Stimulated activated CD4-positive, alpha-beta T cell treated with anti-CD3 and anti-CD28 coated beads, Interleukin-15, amount 100 ng/mL, for 1 hour (primary cell): ENCODE measurements at places on chromosomes 5 and 9.

- DNase-seq = no peak
These were observed 104.1 kb downstream of the TSSK1B start for GRCh38 chr5:113330533-113331208.

DNA sequence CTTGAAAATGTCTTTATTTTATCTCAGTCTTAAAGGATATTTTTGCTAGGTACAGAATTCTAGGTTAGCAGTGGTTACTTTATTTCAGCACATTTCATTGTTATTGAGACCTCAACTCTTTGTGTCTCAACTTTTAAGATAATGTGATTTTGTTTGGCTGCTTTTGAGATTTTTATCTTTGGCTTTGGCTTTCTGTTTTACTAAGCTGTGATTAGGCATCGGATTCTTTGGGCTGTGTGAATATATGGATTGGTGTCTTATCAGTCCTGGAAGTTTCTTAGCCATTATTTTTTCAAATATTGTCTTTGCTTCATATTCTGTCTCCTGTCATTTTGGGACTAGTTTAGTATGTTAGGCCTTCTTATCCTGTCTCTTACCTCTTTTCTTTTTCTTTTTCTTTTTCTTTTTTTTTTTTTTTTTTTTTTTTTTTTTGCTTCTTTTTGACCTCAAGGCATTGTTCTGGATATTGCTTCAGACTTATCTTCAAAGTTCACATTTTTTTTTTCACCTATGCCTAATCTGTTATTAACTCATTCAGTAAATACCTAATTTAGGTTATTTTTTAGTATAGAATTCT lies 20.1 kb upstream of the APC start:
- no peak for DNase-seq

DNA sequence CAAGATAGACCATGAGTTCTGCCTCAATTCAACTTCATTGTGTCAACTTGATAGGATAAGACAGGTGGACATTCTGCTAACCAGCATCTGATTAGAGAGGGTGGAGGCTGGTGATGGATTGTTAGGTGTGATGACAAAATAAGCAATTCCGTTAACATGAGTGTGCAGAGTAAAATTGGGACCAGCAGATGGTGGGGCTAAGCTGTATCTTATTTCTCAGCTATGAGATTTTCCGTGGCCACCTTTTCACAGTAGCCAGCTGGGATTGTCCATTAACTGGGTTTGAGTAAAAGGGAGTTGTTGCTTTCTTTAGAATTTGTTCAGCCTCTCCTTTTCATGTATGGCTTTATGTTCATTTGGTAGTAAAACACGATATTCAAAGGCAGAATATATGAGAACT lies 28.8 kb upstream of the TAL2 start:
- no peak for DNase-seq

DNA sequence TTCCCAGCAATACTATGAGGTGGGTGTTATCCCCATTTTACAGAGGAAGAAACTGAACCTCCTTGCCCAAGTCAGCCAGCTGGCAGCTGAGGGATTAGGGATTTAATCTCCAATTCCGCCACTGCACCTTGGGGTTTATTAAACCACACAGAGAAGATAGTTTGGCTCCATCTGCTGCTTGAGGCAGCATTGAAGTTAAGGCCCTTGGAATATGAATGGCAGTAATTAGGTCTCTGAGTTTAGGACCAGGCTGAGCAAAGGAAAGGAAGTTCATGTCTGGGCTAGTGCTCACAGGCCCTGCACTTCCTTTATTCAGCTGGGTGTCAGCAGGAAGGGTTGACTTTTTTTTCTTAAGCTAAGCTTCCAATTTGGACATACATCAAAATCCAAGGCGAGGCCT lies 86.9 kb upstream of the GDNF start:
- no peak for DNase-seq

- no peak for DNase-seq
These were observed 32.8 kb downstream of the ARPC5L start for GRCh38 chr9:124894741-124895170.

GRCh38 chr9:136754059-136754572 lies 3.9 kb downstream of the LCN8 start:
- no peak for DNase-seq

GRCh38 chr5:52798938-52799337 lies 11.2 kb downstream of the ITGA1 start:
- DNase-seq = no peak

DNA sequence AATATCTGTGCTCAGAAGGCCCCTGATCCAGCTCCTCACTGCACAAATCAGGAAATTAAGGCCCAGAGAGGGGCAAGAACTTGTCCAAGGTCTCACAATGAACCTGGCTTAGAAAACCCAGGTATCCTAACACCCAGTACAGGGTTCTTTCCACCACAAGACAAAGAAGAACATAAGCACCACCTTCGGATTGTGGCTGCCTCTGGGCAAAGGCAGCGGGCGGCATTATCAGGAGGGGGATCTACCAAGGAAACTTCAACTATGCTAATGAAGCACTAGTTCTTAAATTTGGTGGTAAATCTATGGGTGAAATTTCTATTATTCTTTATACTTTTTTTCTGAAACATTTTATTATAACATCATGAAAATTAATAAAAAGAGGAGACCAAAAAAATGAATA lies 17.9 kb downstream of the ANXA6 start:
- no peak for DNase-seq

DNA sequence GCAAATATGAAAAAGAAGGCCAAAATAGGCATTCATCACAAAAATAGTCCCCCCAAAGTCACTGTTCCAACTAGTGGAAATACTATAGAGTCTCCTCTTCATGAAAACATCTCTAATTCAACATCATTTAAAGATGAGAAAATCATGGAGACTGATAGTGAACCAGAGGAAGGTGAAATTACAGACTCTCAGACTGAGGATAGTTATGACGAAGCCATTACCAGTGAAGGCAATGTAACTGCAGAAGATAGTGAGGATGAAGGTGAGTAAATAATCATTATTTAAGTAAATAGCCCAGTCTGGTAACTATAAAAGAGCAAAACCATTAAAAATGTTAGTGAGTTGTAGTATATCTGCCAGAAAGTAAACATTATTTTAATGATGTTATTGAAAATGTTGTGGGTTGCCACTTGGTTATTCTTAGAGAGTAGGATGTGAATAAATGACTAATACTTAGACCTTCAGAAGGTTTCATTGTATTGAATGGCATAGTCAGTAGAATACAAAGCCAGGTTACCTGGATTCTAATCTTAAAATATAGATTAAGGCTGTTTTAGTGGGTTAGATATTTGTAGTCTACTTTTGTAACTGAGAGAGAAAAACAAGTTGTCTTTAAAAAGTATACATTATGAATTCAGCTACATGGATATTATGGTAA lies 16.3 kb downstream of the AGGF1 start:
- DNase-seq = no peak

- no peak for DNase-seq
These were observed 107.4 kb downstream of the SCAMP1 start for GRCh38 chr5:78467752-78468357.

- no peak for DNase-seq
These were observed 269.1 kb downstream of the KIF4B start for GRCh38 chr5:155282503-155283107.

- DNase-seq = no peak
These were observed 493.4 kb upstream of the TUSC1 start for GRCh38 chr9:26171691-26172090.

GRCh38 chr5:90347462-90347861 lies 62.1 kb downstream of the CETN3 start:
- no peak for DNase-seq

DNA sequence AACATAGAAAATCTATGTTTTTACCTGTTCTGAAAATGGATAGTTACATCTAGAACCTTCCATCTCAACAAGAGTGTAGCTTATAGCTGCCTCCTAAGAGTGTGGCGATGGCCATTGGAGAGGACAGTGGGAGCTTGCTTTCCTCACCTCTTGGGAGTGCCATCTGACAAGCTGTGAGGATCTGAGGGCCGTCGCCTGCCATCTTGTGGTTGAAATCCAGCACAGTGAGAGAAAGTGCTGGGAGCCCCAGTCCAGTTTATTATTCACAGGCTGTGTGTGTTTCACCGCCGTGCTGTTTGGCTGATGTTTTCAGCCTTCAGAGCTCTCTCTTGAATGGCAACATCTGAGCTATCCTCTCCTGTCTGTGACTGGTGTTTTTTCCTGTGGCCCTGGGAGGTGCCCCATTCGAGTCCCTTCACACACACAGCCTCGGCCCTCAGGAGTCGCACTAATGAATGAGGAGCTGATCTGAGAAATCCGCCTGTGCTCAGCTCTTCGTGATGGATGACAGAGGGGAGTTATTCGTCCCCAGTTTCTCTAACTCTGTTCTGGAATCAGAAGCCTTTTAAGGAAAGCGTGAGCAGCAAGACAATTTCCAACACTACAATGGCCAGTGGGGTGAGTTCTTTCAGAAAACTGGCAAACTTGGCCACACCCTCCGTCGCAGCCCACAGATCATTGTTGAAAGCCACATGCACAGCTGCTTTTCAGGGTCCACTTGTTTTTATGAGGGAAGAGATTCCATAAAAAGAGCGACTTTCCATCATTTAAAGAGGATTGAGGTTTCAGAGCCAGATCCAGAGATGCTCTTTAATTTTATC lies 170.3 kb downstream of the PDZD2 start:
- no peak for DNase-seq

GRCh38 chr5:92850886-92851285 lies 730.1 kb downstream of the NR2F1-AS1 start:
- no peak for DNase-seq

DNA sequence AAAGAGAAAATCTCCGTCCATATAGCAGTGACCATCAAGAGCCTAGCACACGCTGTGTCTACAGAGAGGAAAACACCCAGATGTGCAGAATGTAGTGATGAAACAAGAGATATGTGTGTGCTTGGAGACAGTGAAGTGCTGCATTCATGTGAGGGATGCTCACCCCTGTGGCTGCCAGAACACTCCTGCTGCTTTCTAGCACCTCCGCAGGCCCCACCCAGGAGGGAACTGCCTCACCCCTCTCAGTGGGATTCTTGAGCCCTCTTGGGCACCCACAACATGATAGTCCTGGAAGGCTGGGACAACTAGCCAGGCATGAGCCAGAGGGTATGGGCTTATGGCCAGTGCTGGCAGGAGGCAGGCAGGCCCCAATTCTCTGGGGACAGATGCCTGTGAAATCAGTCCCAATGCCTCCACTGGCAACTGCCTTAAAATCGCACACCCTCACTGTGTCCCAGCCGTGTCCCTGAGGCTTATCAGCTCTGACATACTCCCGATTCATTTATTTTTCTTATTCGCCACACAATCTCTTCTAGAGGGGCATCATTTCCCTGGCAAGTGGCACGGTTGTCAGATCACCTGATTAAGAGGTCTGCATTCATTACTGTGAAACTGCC lies 73.2 kb upstream of the FSTL4 start:
- no peak for DNase-seq

- DNase-seq = no peak
These were observed 345.7 kb downstream of the DEPDC1B start for GRCh38 chr5:60354311-60354710.

DNA sequence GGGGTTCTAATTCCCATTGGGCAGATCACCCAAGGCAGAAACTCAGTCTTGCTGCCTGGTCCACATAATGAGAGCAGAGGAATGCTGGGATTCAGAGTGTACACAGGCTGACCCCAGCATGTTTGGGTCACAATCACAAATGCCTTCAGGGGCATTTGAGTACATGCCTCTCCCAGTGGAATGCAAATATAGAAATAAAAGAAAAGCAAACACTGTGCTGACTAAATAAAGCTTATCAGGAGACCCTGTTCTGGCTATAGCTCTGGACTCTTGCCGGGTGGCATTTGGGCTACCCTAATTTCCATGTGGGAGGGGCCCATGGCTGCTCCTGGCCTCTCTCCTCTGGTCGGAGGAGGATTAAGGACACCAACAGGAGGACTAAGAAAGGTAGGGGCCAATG lies 121.4 kb downstream of the DOCK8 start:
- no peak for DNase-seq

DNA sequence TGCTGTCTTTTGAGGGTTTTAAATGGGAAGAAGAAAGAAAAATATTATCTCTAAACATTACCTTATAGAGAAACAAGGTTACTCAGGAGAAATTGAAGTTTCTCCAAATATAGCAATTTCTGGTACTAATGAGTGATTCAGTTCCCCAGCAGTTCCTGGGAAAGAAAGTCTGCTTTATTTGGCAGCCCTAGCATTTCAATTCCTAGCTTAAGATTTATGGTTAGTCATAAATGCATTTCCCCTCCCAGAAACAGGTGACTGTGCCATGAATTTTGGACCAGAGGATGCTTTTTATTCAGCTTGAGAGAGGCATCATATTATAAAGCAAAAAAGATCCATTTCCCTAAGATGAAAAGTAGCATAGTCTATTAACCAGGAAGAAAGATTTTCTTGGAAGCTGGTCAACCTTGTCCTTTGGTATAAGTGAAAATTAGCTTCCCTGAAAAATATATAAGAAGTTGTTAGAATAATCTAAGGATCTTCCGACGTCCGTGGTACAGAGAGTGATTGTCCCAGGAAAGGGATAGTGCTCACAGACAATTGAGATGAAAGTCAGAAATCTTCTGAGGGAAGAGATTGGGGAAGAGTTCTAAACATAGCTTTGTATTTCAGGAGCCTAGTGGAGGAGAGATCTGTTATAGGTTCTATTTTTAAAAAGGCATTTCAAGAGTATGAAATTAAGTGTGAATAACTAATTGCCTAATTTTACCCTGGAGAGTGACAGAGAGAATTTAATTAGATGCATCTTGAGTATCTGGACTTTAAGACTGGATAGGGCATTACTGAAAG lies 164.9 kb downstream of the ESM1 start:
- no peak for DNase-seq

DNA sequence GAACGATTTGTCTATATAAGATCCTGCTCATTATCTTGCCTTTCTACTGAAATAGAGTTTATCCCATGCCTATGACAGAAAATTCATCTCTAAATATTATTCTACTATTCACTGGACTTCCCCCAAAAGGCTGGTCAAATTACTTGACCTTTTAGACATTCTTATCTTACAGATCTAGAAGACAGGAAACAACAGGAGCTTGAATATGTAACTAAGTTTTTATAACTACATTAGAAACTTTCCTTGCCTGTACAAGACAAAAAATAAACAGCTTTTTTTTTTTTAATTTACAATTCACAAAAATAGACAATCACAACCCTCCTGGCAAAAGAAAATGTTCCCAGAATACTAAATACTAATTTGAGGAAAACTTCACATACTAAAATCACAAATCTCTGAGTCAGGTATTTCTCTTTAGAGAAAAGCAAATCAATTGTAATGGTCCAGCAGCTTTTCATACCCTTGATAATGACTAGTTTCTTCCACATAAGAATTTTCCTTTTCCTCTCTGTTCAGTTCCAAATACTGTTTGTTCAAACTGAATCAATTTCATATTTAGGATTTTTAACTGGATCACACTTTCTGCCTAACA lies 68.6 kb downstream of the MLLT3 start:
- no peak for DNase-seq

- no peak for DNase-seq
These were observed 256.2 kb upstream of the IRX4 start for GRCh38 chr5:2138896-2139295.

- DNase-seq = no peak
These were observed 93.2 kb downstream of the EQTN start for GRCh38 chr9:27203783-27204182.
